ENCODE measurements at places on chromosomes 3 and 15. TPM values are rescaled to one million over a fixed set of nuclear protein-coding genes. Genes with fewer than 3 reads are reported as not detected.

Gene ALDH1A3
- not detected for polyA plus RNA-seq

DNA sequence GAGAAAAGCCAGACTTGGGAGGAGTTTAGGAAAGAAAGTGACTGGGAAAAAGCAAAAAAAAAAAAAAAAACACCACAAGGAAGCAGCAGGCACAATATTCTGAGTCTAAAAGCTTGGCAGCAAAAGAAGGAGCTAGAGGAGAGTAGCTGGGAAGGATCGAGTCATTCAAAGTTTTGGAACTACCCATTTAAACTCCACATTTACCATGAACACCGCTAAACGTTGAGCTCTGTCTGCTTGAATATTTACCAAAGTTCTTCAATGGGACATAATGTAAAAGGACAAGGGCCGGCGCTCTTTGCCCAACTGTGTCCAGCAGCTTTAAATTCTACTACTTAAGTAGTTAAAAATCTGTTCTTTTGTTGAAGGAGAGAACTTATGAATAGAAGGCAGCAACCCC, 481.9 kb downstream of the FOXP1 start:
- no peak for DNase-seq

Gene CLDN18
- not detected for polyA plus RNA-seq

Gene RTP3
- not detected for polyA plus RNA-seq

Gene TFDP2
- 96.2 TPM for polyA plus RNA-seq

DNA sequence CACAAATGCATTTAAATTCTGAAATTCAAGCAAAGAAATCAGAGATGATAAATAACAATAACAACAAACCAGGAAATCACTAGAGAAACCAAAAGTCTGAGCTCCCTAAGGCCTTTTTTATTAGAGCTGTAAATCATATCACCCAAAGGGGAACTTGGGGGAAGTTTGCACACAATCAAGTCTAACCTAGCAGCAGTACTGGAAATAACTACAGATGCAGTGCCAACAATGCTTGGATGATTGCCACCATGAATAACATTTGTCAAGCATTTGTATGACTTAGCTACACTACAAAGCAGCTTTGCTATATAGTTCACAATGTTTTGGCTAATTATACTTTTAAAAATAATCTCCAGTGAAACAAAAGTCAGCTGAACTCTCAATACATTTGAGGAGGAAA, 27.8 kb downstream of the SHQ1 start:
- no peak for DNase-seq
